ENCODE measurements at places on chromosomes 3 and 15.

DNA sequence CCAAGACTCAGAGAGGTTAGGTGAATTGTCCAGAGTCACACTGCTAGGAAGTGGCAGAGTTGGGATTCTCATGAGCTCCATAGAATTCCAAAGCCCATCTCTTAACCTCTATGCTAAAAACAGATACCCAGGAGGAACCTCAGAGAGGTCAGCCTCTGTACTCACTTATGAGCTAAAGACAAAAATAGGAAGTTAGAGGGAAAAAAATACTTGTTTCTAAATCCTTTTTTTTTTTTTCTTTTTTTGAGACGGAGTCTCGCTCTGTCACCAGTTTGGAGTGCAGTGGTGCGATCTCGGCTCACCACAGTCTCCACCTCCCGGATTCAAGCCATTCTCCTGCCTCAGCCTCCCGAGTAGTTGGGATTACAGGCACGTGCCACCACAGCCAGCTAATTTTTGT, 31.4 kb downstream of the FSD2 start:
- no peak for DNase-seq

DNA sequence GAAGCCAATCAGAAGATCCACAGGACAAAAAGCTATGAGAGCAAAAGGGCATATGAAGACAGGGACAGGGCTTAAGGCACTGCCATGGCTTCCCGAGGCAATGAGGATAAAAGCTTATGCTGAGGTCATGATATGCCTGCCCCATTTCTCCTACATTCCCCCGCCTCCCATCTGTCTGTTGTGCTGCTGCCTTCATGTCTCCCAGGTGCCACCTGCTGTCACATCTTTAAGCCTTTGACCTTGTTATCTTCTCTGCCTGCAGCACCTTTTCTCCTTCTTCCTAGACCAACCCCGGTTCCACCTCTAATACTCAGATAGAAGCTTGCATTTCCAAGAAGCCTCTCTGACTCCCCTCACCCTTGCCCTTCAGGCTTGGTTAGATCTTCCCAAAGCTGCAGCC, 213.8 kb downstream of the ARRDC4 start:
- DNase-seq = no peak

DNA sequence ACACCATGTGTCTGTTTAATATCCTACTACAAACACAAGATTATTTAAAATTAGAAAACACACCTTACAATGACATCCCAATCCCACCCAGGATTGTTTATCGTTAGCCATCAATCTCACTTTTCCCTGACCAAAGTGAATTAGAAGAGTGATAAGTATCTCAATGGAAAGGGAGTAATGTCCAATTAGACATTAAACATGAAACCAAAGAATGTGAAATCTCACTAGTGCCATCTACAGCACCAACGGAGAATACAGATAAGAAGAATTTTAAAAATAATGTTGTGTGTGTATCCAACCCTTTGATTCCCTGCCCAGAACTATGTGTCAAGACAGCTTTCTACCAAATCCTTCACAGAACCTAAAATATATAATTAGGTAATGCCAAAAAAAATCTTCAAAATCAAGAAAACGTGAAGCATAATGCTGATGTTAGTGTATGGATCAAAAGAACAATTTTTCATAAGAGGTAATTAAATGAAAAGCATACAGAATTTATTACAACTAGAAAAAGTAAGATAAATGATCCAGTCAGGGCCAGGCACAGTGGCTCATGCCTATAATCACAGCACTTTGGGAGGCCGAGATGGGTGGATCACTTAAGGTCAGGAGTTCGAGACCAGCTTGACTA, 64.2 kb downstream of the SCAPER start:
- DNase-seq = peak; percentile 16

GRCh38 chr15:76752549-76752948, 152.6 kb downstream of the SCAPER start:
- no peak for DNase-seq

- no peak for DNase-seq
These were observed 37.8 kb downstream of the FAN1 start for GRCh38 chr15:30941520-30941919.

DNA sequence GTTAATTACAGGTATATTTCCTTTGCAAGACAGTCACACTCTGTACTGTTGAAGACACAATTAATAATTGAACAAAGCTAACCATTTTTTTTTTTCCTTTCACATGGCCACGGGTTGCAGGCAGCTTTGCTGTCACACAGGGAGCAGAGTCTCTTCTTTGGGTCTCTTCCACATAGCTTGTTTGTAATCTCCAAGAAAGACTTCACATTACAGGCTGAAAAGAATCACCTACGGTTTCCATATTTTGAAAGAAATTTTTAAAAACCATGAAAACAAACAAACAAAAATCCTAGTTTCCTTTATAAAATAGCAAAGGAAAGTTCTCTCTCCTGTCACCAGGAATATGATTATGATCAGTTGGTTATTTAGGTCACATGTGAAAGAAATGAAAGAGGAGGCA, 392.6 kb downstream of the GAP43 start:
- no peak for DNase-seq

GRCh38 chr15:81189583-81190283, 6.9 kb upstream of the IL16 start:
- DNase-seq = peak; percentile 95

DNA sequence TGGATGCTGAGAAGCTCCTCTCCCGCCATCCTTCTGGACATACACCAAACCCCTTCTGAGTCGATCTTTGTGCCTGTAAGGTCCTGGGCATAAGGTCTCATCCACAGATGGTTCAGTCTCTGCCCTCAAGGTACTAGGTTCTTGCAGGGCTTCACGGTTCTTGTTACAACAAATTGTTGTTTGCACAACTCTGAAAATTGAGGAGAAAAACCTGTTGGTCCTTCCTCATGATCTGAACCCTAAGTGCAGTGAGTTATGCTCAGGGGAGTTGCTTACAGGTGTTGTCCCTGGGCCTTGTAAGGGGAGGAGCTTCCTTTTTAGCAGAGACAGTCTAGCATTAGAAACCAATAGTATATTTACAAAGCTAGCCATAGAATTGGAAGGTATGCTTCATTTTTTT, 15.7 kb downstream of the CDCP1 start:
- DNase-seq = no peak

DNA sequence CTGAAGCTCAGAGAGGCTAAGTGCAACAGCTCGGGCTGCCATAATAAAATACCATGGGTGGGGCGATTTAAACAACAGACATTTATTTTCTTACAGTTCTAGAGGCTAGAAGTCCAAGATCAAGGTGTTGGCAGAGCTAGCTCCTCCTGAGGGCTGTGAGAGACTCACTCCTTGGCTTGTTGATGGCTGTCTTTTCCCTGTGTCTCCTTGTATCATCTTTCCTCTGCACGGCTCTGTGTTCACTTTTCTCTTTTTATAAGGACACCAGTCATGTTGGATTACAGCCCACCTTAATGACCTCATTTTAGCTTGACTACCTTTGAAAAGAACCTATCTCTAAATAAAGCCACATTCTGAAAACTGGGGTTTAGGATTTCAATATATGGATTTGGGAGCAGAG, 129.7 kb downstream of the RPL22L1 start:
- DNase-seq = no peak

- no peak for DNase-seq
These were observed 111.2 kb downstream of the RAP2B start for GRCh38 chr3:153273217-153273616.

GRCh38 chr3:37985637-37986320, 4.8 kb upstream of the VILL start:
- DNase-seq = no peak

DNA sequence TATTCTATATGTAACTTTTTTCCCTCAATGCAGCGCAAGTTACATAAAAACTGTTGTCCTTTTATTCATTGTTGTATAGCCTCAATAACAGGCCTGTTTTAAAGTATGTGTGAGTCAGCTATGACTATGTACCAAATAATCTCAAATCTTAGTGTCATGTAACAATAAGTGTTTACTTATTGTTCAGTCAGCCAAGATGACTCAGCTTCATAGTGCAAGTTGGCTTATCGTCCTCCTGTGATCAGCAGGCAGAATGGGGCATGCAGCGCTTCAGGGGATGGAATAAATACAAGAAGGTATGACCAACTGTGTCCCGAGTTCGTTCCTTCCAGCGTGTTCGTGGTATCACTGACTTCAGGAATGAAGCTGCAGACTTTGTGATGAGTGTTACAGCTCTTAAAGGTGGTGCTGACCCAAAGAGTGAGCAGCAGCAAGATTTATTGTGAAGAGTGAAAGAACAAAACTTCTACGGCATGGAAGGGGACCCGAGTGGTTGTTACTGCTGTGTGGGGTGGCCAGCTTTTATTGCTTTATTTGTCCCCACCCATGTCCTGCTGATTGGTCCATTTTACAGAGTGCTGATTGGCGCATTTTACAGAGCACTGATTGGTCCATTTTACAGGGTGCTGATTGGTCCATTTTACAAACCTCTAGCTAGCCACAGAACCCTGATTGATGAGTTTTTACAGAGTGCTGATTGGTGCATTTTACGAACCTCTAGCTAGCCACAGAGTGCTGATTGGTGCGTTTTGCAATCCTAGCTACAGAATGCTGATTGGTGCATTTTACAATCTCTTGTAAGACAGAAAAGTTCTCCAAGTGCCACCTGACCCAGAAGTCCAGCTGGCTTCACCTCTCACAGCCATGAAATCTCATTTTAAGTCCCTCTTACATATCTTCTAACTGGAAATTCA, 1016.0 kb downstream of the MCTP2 start:
- peak; percentile 81 for DNase-seq

DNA sequence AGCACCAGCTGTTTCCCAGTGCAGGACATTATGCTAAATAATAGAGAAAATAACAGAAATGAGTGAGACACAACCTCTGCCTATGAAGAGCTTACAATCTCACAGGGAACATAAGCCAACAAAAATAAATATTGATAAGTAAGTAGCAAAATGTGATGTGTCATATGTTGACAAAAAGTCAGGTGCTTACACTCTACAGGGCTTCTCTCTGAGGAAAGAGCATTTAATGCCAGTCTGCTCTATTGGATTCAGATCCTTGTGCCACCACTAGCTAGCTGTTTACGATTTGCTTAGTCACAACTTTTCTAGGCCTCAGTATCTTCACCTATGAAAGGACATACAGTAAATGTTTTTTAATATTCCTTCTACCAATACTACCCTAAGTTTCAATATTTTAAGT, 500.9 kb upstream of the NAALADL2 start:
- DNase-seq = no peak

DNA sequence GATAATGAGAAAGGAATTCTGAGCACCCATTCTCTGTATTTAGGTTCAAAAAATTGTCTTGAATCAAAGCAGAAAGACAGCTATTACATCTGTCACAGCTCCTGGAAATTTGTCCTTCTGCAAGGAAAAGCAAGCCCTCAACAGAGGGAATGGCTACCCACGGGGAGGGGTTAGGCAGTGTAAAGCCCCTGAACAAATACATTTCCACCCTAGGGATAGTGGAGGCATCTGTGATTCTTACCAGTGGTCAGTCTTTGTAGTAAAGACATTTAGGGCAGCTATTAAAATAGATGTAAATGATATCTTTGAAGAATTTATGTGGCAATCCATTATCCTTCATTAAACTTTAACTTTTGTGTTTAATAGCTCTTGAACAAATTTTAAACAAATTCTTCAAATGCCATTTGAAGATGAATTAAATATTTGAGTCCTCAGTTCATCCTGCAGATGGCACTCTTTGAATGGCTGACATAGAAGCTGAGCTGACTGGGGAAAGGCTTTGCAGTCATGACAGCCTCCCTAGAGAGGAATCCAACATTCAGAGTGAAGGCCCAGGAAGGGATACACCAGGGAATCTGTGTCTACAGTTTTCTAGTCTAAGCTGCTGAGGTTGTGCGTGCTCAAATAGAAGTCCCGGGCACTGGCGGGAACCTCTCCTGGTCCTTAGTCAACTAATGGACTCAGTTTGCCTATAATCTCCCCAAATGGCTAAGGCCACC, 359.7 kb upstream of the ROPN1 start:
- peak; percentile 40 for DNase-seq

GRCh38 chr15:60195611-60196010, 191.5 kb downstream of the FOXB1 start:
- no peak for DNase-seq

GRCh38 chr15:58931987-58932588, 1.4 kb downstream of the SLTM start:
- peak; percentile 25 for DNase-seq

DNA sequence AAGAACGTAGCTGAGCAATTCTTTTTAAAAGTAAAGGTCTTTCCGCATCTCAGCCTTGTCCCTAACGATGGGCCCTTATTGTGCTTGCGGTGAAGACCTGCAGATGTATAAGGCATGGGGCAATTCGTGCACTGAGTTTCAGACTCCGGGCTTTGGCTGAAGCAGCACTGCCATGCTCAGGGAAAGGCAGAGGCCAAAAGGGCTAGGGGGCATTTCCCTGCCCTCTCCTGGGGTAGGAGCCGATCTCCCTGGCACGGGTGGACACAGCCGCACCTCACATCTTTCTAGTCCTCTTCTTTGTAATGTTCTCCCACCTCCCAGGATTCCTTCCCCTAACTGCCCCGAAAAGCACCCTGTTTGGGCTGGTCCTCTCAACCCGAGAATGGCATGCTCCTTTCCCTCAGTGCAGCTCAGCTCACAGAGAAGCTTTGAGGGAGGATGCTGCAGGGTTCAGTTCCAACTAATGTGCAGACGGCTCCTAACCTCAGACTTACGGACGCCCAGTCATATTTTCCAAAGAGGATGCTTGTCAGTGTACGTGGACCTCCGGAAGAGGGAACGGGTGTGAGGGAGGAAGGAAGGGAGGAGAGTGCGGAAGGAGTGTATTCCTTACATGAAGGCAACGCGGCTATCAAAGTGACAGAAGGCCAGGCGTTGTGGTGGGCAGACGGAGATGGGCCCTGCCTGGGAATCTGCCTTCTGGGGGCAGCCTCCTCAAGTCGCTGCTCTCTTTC, 61.2 kb downstream of the SYNM start:
- no peak for DNase-seq

GRCh38 chr3:197026481-197026866, 3.1 kb downstream of the MELTF start:
- no peak for DNase-seq

- DNase-seq = no peak
These were observed 43.8 kb downstream of the SPATA16 start for GRCh38 chr3:173096994-173097785.

GRCh38 chr15:40098489-40099261, 10.0 kb downstream of the BMF start:
- peak; percentile 74 for DNase-seq

GRCh38 chr15:31387479-31388118, 61.0 kb downstream of the KLF13 start:
- DNase-seq = peak; percentile 51

Data from AG09309 (cell line).